ENCODE measurements at places on chromosomes 6 and 20.

GRCh38 chr20:13284830-13285229 lies 63.8 kb downstream of the ISM1 start:
- no peak for DNase-seq

GRCh38 chr20:45933266-45934045 lies 1.0 kb upstream of the PCIF1 start:
- peak; percentile 53 for DNase-seq

DNA sequence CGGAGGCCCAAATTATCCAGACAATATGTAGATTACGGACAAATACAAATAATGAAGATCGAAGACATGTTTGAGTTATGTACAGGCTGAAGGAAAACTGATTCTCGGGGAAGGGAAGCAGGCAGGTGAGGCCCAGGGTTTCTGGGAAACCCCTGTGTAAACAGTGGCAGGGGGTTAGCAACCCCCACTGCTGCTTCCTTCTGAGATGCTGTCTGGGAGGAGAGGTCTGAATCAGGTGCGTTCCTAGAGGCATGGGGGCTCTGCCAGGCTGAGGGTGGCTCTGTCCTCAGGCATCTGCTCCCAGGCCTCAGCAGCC lies 7.2 kb upstream of the MDGA1 start:
- DNase-seq: no peak

DNA sequence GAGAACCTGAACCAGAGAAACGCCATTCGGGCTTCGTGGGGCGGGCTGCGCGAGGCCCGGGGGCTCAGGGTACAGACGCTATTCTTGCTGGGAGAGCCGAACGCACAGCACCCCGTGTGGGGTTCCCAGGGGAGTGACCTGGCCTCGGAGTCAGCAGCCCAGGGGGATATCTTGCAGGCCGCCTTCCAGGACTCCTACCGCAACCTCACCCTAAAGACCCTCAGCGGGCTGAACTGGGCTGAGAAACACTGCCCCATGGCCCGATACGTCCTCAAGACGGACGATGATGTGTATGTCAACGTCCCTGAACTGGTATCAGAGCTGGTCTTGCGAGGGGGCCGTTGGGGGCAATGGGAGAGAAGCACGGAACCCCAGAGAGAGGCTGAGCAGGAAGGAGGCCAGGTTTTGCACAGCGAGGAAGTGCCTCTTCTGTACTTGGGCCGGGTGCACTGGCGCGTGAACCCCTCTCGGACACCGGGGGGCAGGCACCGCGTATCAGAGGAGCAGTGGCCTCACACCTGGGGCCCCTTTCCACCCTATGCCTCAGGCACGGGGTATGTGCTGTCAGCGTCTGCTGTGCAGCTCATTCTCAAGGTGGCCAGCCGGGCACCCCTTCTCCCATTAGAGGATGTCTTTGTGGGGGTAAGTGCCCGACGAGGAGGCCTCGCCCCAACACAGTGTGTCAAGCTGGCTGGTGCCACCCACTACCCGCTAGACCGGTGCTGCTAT lies 904 bp downstream of the B3GALT4 start:
- DNase-seq: no peak

DNA sequence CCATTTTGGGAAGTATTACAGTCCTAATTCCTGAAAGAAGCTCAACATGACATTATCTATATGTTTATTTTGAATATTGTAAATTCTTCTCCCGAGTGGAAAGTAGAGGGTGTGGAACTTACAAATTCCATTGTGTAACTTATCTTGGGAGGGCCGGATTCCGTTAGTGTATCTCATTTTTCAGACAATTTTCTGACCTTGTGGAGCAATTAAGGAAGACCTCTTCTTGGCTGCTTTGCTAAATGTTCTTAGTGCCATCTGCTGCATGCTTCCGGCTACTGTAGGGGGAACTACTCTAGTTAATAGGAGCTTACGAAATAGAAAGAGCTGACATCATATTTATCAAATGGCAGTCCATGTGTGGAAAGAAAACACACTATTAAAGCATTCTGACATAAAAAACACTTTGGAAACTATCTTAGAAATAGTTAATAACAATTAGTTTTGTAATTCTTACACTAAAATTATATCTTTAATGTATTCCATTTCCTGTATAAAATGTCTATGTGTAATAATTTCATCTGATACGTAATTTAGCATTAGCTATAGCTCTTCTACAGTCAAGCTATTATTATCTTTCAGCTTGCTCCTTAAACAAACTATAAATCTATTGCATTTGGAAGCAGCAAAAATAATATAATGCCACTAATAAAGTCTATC lies 41.5 kb upstream of the KCNQ5 start:
- DNase-seq: peak; percentile 32

DNA sequence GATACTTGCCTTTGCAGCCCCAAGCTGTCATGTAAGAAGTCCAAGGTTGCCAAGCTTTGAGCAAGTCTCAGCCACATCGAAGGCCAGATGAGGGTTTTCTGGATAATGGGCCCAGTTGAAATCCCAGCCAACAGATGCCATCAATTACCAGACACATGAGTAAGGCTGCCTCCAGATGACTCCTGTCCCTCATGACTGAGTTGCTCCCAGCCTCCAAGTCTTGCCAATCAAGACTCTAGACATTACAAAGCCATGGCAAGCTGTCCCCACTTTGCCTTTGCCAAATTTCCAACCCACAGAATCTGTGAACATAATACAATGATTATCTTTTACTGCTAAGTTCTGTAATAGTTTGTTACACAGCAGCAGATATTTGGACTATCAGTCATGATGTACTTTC lies 76.8 kb upstream of the ARMC2 start:
- DNase-seq: no peak

- no peak for DNase-seq
Observed at GRCh38 chr6:148343047-148343782, 577 bp downstream of the SASH1 start.

- no peak for DNase-seq
Observed at GRCh38 chr6:169653691-169654090, 48.1 kb downstream of the WDR27 start.

GRCh38 chr20:35329435-35330139 lies 37.4 kb upstream of the FAM83C start:
- no peak for DNase-seq

DNA sequence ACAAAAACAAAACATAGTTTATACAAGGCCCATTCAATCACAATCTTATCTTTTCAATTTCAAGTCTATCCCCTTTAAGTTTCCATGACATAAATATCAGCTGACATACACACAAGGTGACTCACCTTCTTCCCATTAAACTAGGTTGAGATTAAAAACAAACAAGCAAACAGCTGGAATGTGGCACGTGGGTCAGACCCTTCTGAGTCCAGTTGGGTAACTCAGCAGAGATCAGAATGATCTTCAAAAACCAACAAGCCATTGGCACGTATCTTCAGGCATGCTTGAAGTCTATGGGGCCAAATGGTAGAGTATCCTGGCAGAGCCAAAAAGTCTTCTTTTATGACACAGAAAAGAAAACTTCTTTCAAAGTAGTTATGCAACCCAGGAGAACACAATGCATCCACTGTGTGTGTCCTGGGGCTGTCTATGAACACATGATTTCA lies 603.5 kb upstream of the CITED2 start:
- DNase-seq: no peak

GRCh38 chr6:14656078-14656521 lies 538.5 kb downstream of the CD83 start:
- DNase-seq: no peak

Data from NCI-H2029 treated with DMSO at 0.1 percent for 48 hours (cell line).